ENCODE measurements at places on chromosomes 4 and X.

GRCh38 chr4:78310007-78310739 lies 241.4 kb upstream of the ANXA3 start:
- no peak for DNase-seq

- no peak for DNase-seq
Measured at GRCh38 chrX:110132450-110133114, 129.7 kb downstream of the TMEM164 start.

DNA sequence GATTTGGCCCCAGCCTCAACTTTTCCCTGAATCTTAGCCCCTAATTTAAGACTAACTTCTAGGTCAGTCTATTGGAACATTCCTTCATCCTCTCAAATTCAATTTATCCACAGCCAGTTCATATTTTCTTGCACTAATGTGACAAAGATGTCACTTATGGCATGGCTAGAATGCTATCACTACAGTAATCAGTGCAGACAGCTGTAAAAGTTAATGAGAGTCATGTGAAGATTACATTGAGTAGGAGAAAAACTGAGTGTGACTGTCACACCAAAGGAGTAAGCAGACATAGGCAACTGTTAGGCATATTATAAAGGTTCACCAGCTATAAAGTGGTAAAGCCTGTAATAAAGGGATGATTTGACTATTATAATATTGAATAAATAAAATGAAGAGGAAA lies 42.6 kb downstream of the GABRG1 start:
- no peak for DNase-seq

DNA sequence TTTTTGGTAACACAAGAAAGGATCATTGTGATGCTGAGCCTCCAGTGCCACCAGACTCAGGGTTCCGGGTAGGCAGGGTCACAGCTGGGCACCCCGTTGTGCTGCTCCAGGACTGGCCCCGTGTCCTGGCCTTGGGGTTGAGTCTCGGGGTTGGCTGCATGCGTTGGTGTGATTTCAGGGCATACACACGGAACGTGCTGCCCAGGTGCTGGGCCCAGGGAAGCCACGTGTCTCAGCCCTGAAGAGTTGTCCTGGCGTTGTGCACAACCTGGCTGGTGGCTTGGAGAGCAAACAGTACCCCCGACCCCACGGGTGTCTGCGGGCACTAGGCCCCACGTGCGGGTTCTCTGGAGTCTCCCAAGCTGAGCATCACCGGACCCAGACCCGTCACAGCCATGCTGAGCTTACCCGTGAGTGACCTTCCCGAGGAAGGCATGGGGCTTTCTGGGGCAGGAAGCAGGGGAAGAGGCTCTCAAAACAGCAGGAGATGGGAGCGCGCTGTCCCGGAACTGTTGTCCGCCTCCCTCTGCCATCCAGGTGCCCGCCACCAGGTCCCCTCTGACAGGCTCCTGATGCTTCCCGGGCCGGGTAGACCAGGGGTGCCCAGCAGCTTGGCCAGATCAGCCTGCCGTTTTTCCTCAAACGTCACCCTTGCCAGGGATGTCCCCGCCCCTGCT lies 66.1 kb upstream of the ENPP6 start:
- DNase-seq, result no peak

DNA sequence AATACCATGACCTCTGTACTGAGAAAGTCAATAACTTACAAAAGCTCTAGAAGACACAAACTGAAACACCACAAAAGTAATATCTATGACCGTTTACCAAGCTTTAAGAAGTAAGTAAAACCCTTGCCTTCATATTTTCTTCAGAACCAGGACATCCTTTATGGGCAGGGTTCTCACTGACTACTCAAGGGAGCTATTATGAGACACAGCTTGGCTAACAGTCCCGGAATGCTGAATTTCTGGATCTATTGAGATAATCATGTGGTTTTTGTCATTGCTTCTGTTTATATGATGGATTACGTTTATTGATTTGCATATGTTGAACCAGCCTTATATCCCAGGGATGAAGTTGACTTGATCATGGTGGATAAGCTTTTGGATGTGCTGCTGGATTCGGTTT lies 19.9 kb upstream of the CDS1 start:
- DNase-seq, result no peak

GRCh38 chr4:88661739-88662138 lies 35.9 kb downstream of the NAP1L5 start:
- DNase-seq, result peak; percentile 18

DNA sequence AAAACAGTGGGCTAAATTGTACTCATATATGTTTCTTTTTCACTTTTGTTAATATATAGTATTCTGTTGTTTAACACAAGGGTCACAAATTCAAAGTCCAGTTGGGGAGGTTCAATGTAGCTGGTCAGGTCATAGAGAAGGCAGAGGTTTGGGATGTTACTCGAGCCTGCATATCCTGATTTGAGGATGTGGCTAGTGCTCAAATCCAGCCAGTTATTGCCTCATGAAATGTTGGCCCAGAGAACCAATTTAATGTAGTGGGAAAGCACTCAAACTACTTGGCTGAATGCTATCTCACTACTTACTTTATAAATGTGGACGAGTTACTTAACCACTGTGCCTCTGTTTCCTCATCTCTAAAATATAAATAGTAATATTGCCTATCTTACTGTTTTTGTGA lies 12.5 kb downstream of the USO1 start:
- no peak for DNase-seq

GRCh38 chr4:1538941-1539772 lies 132.9 kb upstream of the NKX1-1 start:
- DNase-seq, result no peak

GRCh38 chrX:130563476-130563875 lies 161.7 kb downstream of the RBMX2 start:
- no peak for DNase-seq

GRCh38 chrX:7485061-7485460 lies 337.1 kb upstream of the PUDP start:
- DNase-seq, result no peak

GRCh38 chr4:134879019-134879418 lies 677.4 kb upstream of the PABPC4L start:
- no peak for DNase-seq

DNA sequence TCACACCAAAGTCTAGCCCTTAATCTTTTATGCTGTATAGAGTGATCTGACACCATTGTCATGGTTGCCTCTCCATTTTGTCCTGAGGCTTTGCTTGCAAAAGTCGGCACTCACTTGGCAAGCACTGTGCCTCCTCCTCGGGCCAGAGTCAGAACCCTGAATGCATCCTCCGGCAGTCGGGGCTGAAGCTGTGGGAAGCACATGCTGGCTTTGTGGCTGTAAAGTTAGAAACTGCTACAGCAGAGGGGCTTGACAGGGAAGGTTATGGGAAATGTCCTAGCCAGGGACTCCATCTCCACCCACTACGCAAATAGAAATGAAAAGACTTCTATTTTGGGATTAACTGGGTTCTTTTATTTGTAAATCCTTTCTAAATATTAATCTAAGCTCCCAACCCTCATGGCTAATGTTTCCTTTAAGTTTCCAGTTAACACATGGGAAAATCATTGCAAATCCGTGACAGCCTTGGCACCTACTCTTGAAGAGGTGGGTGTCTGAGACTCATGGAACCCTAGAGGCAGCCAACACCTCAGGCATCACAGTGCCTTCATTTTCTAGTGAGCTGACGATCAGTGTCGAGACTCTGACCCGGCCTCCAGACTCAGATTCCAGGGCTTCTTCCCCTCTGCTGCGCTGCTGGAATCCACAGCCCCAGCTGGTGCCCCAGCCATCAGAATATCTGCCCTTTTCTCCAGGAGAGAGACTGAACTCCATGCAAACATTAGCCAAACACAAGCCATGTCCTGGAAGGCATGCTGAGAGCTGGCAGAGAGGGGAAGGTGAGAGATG lies 7.9 kb upstream of the CLDN24 start:
- DNase-seq, result no peak

- DNase-seq, result no peak
Measured at GRCh38 chrX:133674726-133675470, 259.6 kb upstream of the GPC4 start.

All from brain pericyte (primary cell).